ENCODE measurements at places on chromosomes 6 and 20.
A peak's percentile ranks its signal among the peaks of the same experiment; 100 is the strongest.

DNA sequence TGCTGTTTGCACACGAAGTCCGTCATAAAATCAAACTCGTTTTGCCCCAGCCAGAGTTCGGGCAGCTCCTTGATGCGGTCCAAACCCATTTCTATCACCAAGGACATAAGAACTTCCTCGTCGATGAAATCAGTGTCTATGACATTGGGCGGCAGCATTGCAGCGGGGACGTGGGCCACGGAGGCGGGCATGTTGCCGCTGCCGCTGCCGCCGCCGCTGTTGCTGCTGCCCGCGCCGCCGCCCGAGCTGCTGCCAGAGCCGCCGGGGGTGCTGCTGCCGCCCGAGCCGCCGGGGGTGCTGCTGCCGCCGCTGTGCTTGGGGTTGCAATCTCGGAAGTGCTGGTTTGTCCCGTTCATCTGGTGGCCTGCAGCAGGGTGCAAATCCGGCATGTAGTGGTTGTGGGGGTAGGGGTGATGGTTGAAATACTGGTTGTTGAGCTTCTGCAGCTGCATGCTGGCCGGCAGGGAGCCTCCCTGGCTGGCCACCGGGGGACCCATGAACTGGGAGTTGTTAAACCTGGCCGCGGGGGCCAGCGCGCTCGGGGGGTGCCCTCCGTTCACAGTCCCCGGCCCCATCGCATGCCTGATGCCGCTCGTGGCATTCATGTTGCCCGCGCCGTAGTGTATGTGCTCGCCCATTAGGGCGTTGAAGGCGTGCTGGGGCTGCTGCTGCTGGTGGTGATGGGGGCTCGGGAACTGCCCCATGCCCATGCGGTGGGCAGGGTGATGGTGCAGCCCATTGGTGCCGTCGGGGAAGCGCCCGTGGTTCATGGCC, 1.1 kb downstream of the CITED2 start:
- peak; percentile 76 for DNase-seq

GRCh38 chr6:134187751-134188150, 130.2 kb downstream of the SGK1 start:
- no peak for DNase-seq

GRCh38 chr6:34679552-34680253, 16.9 kb downstream of the ILRUN start:
- no peak for DNase-seq

- no peak for DNase-seq
These were observed 150.3 kb downstream of the MBOAT1 start for GRCh38 chr6:20061952-20062351.

DNA sequence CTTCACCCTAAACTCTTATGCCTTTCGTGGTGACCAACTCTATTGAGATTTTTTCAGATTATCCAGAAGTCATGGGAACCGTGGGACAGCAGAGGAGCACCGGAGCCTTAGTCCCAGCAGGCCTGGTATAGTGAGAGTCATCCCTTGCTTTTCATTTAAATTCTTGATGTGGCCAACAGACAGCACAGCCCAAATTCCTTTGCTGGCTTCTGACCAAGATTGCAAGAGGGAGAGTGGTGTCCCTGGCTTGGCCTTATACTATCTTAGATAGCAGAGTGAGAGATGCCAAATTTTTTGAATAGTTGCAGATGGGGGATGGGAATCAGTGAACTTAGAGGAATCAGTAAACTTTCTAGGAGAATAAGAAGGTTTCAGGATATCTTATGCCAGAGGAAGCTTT, 7.8 kb downstream of the STX11 start:
- DNase-seq: peak; percentile 98

DNA sequence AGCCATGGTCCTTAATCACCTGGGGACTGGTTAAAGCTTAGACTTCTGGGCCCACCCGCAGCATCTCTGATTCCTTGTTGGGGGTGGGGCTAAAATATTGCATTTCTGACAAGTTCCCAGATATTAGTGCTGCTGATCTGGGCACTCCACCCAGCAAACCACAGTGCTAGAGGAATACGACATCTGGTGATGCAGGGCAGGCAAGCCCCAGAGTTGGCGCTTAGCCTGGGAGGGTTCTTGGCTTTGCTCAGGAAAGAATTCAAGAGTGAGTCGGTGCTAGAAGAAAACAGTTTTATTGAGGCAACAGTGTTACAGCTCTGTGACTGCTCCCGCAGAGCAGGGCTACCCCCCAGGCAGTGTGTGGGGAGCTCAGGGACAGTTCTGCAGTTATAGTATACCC, 210.7 kb downstream of the TFAP2C start:
- peak; percentile 79 for DNase-seq

- DNase-seq: peak; percentile 40
These were observed 135.7 kb downstream of the ATXN1 start for GRCh38 chr6:16625291-16626265.

DNA sequence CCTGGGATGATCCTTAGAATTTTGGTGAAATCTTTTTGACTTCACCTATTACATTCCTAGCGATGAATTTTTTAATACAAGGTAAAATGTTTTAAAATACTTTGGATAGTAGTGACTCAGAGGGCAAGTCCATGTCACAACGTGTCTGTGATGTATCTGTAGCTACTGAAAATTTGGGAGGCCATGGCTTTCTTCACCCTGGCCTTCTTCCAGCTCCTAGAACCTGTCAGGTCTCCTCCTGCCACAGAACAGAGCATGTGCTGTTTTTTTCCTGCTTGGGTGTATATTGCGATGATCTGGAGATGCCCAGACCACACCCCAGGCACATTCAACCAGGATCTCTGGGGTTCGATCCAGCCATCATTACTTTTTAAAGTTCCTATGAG, 194.4 kb downstream of the BTBD3 start:
- DNase-seq: no peak

GRCh38 chr6:7580927-7581618, 8.9 kb upstream of the SNRNP48 start:
- no peak for DNase-seq

DNA sequence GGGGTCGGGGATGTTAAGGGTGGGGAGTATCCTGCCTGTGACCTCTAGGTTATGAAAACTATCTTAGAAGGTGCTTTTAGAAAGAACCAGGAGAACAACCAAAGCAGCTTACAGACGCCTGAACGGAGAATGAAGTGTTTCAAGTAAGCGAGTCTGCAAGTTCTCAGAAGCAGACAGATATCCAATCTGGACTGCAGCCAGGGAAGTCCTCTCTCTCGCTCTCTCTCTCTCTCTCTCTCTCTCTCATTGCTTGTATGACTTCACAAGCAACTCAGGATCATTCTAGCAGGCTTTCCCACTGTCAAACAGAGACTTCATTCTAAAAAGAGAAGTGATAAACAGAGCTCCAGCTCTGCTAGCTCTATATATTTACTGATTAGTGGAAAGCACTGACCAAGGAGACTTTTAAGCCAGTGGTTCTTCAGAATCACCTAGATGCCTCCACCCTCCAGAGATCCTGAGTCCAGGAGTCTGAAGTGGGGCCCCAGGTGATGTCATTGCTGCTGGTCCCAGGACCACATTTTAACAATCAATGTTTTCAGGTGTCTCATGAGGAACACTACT, 6.0 kb downstream of the TCF21 start:
- DNase-seq: peak; percentile 60

GRCh38 chr6:83844170-83844569, 9.0 kb upstream of the RIPPLY2 start:
- no peak for DNase-seq

DNA sequence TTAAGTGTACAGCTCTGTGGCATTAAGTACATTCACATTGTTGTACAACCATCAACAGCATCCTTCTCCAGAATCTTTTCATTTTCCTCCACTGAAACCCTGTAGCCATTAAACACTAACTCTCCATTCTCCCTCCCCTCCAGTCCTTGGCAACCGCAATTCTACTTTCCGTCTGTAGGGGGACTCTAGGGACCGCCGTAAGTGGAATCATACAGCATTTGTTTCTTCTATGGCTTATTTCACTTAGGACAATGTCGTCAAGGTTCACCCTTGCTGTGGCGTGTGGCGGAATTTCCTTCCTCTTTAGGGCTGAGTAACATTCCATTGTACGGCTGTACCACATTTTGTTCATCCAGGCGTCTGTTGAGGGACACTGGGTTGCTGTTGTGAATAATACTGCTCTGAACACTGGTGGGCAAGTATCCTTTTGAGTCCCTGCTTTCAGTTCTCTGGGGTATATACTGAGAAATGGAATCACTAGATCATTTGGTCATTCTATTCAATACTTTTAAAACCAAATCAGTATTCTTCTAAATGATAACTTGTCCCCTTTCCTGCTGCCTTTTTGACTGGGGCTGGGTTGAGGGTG, 50.7 kb downstream of the PPP1R3G start:
- DNase-seq: no peak

DNA sequence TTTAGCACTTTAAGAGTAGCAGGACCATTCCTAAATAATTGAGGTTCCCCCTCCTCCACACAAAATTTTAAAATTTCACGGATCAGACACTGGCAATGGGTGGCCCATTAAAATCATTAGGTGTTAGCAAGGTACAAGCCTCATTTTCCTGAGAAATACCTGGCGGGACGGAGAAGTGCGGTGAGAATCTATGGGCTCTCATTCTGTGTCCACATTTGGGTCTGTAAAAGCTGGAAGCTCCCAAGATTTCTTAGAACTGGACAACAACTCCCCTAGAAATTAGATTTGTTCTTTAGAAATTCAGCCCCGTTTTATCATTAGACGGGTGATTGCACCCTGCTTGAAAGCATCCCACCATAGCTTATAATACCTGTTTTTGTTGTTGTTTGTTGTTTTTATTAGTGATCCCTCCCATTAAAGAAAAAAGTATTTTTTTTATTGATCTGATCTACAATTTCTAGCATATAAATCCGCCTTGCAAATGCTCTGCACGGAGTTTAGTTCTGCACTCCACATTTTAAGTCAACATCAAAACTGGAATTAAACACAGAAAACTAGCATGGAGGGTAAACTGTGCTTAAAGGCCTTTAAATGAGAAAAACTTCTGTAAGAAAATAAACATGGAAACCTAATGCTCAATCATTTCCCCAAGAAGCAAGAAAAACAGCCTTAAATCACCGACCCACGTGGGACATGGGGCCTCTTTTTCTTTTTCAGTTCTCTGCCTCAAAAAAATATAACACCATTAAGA, 5.7 kb downstream of the SIM1 start:
- no peak for DNase-seq

All from AG10803 (cell line).